Amygdala (tissue), 56 donors: ENCODE measurements at places on chromosomes 12 and 14.

GRCh38 chr12:113659015-113659414, 187.3 kb upstream of the LHX5 start:
- no peak for DNase-seq

- DNase-seq = no peak
Measured at GRCh38 chr12:108357834-108358579, 18.9 kb upstream of the CMKLR1 start.

GRCh38 chr12:45674181-45674977, 55.1 kb upstream of the ARID2 start:
- DNase-seq = no peak

- no peak for DNase-seq
Measured at GRCh38 chr12:50546441-50547318, 41.9 kb downstream of the DIP2B start.

DNA sequence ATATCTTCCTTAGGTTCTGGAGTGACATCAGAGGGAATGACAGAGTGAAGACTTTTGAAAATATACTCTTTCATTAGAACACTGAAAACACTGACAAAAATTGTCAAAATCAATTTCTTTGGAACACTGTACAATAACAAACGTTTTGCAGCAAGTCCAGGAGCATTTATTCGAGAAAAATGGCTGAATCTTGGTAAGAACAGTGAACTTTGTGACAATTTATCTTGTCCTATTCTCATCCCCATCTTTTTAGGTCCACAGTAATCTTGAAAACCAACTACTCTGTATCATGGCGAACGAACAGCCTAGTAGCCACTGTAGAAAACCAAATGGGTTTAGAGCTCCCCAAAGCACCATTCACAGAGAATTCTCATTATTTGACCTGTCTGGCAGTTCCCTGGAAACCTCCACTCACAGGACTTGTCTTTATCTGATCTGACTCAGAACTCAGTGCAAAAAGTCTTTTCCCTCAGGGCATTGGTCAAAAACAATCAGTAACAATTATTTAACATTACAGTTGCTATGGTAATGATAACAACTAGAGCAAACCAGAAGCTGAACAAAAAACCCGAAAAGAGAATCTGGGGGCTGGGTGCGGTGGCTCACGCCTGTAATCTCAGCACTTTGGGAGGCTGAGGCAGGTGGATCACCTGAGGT, 20.3 kb upstream of the PPP2R5E start:
- DNase-seq = no peak

GRCh38 chr12:18837025-18837424, 99.1 kb downstream of the CAPZA3 start:
- no peak for DNase-seq

- no peak for DNase-seq
Measured at GRCh38 chr12:104549815-104550480, 93.2 kb downstream of the CHST11 start.

- no peak for DNase-seq
Measured at GRCh38 chr14:23443881-23444280, 8.4 kb upstream of the MYH7 start.

DNA sequence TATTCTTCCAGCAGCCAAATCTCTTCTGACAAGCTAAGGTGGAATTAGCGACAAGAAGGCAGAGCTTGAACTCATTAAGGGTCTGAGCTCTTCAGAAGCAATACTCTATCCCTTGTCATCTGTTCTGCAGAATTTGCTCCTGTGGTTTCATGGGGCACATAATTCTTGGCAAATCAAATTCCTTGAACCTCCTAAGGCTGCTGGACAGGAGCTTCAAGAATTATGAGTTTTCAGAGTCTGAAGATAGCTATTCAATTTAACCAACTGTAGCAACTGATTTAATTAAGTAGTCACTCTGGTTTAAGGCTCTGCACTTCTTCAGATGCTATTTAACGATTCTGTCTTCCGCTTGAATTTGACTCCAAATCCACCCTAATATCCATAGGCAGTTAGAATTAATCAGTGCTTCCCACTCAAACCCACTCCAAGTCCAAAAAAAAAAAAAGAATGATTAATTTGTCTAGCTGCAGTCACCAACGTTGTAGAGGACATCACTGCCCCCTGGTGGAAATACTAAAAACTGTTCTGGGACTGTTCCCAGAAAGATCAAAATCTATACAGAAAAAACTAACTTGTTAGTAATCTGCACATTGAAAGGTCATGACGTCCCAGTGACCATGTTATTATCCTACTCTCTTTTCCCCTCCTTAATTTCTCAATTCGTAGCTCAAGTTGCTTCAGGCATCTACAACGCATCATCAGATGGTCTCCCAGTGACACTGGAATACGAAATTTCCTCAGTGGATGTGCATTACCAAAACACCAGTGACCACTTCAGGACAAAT, 169.9 kb downstream of the KIF21A start:
- DNase-seq = no peak

DNA sequence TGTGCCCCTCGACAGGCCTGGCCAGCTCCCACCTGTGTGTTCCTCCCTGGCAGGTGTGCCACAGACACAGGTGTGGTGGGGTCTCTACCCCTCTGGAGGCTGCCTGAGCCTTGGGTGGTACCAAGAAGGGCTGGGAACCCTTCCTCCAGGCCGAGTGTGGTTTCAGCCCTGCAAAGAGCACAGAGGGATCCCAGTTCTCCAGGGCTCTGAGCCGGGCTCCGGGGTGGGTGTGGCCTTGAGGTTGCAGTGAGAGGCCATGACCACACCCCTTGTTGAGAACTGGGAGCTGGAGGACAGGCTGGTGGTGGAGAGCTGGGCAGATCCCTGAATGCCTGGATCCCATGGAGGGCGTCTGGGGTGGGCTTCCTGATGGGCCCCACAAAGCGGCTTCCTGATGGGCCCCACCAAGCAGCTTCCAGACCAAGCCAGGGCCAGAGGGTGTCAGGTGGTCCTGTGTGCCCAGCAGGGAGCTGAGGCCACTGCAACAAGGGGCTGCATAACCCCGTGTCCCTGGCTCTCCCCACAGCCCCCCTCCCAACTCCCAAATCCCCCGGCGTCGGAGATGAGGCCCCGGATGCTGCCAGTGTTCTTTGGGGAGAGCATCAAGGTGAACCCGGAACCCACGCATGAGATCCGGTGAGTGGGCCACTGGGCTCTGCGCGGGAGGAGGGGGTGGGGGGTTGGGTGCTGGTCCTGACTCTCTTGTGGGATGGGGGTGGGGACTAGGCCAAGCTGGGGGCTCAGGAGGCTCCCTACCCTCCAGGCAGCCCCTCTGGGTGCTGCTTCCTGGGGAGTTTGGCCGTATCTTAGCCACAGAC, 16.6 kb downstream of the RFLNA start:
- DNase-seq = no peak

- peak; percentile 15 for DNase-seq
Measured at GRCh38 chr14:90756755-90757345, 59.4 kb downstream of the TTC7B start.

DNA sequence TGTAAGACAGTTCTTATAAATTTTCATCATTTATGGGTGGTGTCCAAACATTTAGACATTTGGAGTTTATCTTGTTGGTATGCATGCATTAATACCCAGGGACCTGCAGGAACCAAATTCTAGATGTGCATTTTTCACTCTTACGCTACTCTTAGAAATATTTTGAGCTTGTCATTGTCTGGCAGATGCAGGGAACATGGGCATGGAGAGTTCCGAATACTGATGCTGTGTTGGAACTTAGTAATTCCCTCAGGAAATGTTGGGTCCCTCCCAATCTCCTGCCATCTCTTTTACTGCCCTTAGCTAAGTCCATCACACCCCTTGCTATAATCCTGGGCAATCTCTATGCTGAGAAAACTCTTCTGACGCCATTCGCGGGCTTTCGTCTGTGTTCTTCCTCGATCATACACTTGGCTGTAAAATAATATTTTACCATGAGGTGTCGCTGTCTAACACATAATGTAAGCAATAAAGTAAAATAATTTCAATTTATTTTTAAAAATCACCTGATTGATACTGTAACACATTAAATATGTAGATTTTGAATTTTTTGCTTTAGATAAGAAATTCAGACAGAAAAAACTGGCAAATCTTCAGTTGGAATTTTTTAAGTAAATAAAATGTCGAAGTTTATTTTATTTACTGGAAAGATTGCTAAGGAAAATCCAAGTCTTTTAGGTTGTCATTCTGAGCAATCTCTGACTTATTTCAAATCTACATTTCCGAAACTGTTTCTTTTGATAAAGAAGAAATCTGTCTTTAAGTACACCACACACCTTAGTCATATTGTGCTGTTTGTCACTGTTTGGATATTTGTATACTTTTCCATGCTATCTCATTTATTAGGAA, 304.1 kb upstream of the SSTR1 start:
- no peak for DNase-seq

- no peak for DNase-seq
Measured at GRCh38 chr14:94532447-94532846, 23.2 kb upstream of the SERPINA12 start.

DNA sequence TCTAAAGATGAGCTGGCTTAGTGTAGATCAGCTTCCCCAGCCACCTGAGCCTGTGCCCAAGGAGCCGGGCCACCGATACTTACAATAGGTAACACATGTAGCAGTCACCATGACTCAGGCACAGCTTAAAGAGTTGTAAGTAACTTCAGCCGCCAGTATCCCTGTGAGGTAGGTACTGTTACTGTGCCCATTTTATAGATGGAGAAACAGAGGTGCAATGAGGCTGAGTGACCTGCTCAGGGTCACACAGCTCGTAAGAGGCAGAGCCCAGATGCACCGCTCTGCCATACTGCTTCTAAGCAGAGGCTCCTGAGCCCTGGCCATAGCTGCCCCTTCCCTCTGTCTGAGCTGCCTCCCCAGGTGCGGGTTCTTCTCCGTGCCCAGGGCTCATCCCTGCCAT, 58.5 kb downstream of the IQSEC3 start:
- no peak for DNase-seq

DNA sequence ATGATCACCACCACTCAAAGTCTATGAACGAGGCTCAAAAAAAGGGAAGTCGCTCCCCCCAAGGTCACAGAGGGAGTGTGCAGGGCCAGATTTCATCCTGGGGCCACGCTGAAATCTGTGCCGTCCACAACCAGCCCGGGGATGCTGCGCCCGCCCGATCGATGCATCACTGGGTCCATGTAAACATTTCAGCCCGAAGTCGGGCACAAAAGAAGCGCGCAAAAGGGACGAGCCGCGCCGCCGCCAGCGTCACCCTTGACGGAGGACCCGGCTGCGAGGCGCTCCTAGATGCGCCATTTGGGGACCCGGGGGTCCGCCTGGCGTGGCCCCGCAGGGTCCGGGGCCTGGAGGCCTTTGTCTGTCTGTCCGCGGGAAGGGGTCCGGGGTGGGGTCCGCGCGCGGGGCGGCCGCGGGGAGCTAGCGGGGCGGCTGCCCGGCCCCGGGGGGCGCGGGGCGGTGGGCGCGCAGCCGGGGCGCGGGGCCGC, 503 bp downstream of the FBXO21 start:
- peak; percentile 38 for DNase-seq

GRCh38 chr12:79567175-79567563, 123.6 kb downstream of the PAWR start:
- no peak for DNase-seq

DNA sequence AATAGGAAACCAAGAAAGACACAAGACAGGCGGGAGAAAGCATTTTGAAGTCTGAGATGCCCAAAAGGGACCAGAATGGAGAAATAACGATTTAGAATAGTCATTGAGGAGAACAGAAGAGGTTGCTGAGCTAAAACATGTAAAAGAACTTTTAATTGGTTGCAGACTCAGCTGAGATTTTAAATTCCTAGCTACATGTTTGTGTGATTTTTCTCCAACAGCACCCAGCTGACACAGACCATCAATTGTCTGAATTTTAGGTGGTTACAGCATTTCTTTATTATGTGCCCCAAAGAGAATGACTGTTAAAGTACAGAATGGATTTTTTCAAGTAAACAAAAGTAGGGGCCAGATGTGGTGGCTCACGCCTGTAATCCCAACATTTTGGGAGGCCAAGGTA, 50.3 kb downstream of the BAZ1A start:
- no peak for DNase-seq

DNA sequence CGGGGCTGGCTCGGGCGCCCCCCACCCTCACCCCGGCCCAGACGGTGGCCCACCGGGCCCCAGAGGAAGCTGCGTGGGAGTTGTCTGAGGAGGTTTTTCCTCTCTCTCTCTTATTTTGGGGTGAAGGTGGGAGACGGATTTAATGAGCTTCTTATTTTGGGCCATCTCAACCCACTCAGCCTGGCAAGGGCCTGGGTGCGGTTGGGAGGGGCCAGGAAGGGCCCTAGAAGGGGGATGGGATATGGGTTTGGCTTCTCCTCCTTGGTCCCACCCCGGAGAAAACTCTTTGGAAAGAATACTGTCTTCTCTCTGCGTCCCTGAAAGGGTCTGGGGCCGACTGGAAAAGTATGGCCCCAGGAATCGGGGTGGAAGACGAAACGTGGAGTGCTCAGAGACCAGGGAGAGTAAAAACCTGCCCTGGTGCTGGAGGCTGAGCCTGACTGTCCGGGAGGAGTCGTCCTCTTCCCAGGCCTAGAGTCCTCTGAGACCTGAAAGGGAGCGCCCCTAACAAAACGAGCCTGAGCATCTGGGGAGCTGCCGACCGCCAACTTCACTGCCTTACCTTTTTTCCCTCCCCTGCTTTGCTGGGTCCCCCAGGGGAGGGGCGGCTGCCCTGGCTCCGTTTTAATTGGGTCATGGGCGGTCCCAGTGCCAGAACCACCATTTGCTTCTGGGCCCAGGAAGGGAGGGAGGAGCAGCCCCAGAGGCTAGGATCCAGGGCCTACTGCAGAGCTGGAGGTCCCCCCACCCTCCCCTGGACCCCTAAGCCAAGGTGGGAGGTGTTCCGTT, 1.6 kb downstream of the MMP14 start:
- DNase-seq = no peak

DNA sequence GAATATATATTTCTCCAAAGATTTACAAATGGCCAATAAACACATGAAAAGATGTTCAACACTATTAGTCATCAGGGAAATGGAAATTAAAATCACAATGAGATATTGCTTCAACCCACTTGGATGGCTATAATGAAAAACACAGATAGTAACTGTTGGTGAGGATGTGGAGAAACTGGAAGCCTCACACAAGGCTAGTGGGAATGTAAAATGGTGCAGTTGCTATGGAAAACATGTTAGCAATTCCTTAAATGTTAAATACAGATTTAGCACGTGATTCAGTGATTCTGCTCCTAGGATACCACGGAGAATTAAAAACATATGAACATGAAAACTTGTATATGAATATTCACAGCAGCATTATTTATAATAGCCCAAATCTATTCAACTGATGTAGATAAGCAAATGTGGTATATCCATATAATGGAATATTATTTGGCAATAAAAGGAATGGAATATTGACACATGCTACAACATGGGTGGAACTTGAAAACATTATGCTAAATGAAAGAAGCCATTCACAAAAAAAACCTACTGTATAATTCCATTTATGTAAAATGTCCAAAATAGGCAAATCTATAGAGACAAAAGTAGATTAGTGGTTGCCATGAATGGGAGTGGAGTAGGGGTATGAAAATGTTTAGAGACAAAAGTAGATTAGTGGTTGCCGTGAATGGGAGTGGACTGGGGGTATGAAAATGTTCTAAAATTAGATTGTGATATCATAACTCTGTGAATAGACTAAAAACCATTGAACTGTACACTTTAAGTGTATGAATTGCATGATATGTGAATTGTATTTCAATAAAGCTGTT, 227.1 kb upstream of the DDHD1 start:
- DNase-seq = no peak

GRCh38 chr14:75607842-75608640, 29.6 kb downstream of the FLVCR2 start:
- DNase-seq = no peak
